Spinal cord (tissue), 10 donors: ENCODE measurements at places on chromosomes 13 and 19.
A peak's percentile ranks its signal among the peaks of the same experiment; 100 is the strongest.

DNA sequence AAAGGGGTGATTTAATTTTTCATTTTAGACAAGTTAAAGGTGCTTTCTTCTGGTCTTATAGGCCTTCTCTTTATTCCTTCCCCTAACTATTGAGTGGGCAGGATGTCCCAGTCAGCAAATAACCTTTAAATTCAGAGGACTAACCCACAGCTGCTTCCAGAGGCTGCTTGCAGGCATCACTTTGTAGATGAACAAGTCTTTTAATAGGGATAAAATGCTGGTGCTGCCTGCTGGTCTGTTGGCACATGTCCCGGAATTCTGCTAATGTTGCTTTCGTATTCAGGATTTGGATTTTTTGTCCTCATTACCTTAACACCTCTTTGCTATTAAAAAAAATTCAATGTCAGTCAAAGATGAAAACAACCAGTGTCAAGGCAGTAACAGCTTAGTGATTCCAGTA lies 132.7 kb upstream of the KL start:
- peak; percentile 91 for DNase-seq

GRCh38 chr19:19595171-19595701 lies 23.3 kb downstream of the PBX4 start:
- no peak for DNase-seq

GRCh38 chr13:40190641-40191100 lies 475.8 kb downstream of the FOXO1 start:
- DNase-seq = no peak

DNA sequence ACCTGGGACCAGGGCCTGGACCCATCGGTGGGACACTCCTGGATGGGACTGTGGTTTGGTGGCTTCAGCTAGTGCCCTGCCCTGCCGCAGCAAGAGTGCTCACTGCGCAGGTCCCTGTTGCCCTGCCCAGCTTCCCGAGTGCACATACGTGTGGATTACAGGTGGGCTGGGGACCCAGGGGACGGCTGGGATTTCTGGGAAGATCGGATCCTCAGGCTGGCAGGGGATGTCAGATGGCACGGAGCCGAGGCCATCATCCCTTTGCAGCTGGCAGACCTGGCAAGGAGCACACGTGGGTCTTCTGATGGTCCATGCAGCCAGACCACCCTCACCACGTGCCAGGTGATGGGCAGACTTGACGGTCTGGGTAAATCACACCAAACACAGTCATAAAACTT lies 69.3 kb downstream of the CHST8 start:
- no peak for DNase-seq

DNA sequence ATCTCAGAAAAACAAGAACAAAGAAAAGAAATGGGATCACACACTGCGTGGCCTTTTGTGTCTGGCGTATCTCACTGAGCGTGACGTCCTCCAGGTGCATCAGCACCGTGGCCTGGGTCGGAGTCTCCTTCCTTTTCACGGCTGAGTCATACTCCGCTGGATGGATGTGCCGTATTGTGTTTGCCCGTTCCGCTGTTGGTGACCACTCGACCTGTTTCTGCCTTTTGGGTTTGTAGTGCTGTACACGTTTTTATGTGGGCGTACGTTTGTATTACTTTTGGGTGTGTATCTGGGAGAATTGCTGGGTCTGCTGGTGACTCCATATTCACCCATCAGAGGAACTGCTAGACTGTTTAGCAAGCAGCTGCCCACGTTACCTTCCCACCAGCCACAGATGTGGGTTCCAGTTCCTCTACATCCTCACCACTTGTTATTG lies 11.4 kb downstream of the ARID3A start:
- DNase-seq = no peak

GRCh38 chr13:75145927-75146326 lies 336.0 kb downstream of the TBC1D4 start:
- DNase-seq = peak; percentile 57

- no peak for DNase-seq
Observed at GRCh38 chr19:50467566-50467965, 8.7 kb upstream of the EMC10 start.

GRCh38 chr19:2650515-2650914 lies 52.0 kb downstream of the GNG7 start:
- no peak for DNase-seq

DNA sequence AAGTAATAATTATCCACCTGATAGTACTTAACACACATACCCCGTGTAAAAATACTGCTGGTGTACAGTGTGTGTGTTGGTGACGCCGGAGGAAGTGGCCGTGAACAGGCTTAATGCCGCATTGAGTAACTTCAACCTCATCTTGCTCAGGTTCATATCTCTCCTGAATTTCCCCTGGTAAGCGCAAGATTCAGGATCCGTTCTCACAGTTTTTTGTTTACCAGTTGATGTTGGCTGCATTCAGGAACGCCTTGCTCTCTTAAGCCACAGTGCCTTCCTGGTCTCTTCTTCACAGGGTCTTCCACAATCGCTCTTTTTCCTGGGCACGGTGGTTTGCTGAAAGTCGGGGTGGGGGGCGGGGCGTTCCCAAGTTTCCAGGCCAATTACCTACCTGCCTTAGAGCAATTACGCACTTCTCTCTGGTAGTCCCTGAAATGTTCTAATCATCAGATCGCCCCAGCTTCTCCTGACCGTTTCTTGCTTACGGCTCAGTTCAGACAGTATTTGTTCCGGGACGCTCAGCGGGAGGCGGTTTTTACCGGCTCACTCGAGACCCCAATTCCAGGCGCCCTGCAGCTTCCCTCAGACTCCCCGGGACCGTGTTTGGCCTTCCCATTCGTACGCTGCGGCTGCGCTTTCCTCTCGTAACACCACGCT lies 706 bp upstream of the DNAJC3 start:
- no peak for DNase-seq

GRCh38 chr13:99522298-99522697 lies 21.0 kb downstream of the TM9SF2 start:
- no peak for DNase-seq

DNA sequence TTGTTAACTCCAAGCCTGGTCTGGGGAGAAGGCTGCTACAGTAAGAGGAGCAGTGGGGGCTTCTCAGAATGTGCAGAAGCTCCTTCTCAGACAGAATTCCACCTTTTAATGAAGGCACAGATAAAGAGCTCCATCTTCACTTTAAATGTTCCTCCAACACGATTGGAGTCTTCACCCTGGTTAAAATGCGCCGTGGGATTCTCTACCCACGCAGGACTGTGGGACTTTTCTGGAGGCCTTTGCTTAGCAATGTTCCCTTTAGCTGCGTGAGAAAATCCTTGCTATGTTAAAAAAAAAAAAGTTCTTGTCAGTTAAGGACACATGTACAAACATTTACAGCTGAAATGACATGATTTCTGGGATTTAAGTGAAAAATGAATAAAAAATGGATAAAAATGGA lies 546.3 kb downstream of the MYO16 start:
- no peak for DNase-seq

DNA sequence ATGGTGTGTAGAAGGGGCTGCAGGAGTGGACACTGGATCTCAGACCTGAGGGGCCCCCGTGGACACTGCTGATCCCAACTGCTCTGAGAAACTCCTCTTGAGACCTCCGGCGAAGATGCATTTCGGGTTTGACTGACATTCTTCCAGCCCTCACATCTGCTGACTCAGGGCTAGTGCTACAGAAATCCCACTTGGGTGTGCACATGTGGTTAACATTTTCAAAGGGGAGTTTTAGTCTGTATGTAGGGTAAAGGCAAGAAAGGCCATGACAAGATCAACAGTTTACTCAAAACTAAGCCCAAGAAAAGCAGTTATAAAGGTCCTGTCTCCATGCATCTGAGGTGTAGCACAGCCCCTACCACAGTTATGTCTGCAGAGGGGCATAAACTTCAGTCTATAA lies 31.2 kb downstream of the DLEU7 start:
- no peak for DNase-seq

GRCh38 chr19:29855741-29856500 lies 44.1 kb downstream of the CCNE1 start:
- DNase-seq = peak; percentile 76

GRCh38 chr13:94332359-94333096 lies 147.0 kb downstream of the DCT start:
- no peak for DNase-seq

DNA sequence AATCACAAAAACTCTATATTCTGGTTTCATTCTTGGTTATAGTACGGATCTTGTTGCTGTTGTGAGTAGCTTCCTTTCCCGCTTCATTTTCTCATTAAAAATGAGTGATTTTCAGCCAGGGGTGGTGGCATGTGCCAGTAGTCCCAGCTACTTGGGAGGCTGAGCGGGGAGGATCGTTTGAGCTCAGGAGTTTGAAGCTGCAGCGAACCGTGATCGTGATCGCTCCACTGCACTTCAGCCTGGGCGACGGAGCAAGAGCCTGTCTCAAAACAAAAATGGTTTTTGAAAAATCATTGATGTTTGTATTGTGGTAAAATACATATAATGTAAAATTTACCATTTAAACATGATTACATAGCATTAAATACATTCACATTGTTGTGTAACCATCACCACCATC lies 71.6 kb upstream of the TM9SF2 start:
- no peak for DNase-seq

DNA sequence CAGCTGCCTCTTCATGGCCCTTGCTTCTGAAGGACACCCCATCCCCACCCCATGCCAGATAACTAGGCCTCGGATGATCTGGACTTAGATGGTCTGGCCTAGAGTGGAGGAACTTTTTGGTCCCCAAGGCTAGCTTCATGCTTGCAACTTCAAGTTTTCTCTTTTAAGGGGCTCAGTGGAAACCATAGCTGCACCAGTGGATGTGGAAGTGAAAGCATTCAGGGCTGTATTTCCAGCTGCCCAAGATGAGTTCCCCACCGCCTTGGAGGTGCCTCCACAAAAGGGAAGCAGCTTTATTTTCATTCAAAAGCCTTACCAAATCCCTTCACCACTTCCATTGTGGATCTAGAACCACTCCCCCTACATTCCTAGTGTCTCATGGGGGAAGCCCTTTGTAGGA lies 17.6 kb upstream of the GSX1 start:
- no peak for DNase-seq

DNA sequence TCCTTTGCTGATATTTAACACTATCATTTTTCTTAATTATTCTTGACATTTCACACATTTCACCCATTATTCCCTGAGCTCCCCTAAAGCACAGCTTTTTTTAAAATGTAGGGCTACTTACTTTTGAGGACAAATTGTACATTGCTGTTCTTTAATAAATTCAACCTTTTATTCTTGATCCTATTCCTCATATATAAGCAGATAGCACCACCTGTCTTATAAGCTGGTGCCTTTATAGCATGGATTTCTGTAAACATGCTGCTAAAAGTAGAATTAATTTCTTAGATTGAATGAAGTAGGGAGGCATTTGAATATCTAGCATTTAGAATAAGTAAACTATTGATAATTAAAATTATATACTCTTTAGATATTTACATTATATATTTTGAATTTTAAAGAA lies 603.4 kb upstream of the PCDH9 start:
- no peak for DNase-seq

DNA sequence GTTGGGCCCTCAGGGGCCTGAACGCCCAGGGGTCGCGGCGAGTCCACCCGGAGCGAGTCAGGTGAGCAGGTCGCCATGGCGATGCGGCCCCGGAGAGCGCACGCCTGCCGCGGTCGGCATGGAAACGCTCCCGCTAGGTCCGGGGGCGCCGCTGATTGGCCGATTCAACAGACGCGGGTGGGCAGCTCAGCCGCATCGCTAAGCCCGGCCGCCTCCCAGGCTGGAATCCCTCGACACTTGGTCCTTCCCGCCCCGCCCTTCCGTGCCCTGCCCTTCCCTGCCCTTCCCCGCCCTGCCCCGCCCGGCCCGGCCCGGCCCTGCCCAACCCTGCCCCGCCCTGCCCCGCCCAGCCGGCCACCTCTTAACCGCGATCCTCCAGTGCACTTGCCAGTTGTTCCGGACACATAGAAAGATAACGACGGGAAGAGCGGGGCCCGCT lies at the start of gene CCNA1:
TSS of gene CCNA1 (plus strand) at position 390 of the 439 bp plus-strand sequence. CDS start 562 bp downstream, outside the sequence.
- DNase-seq = peak; percentile 94

DNA sequence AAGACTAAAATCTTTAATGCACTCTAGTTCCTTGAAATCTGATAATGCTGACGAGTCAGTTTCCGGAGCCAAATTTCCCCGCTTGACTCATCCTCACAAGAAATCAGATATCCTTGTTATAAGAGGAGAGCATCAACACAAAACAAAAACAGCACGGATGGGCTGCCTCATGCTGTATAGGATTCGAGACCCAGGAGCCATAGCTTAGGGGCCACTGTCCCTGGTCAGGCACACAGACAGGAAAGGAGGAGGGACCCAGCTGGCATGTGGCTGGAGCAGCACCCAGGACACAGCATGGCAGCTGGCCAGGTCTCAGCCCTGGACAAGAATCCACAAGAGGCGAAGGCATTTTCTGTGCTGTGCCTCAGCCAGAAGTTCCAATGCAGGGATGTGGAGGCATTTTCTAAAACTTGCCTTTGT lies 110.2 kb upstream of the SPATA13 start:
- peak; percentile 83 for DNase-seq

DNA sequence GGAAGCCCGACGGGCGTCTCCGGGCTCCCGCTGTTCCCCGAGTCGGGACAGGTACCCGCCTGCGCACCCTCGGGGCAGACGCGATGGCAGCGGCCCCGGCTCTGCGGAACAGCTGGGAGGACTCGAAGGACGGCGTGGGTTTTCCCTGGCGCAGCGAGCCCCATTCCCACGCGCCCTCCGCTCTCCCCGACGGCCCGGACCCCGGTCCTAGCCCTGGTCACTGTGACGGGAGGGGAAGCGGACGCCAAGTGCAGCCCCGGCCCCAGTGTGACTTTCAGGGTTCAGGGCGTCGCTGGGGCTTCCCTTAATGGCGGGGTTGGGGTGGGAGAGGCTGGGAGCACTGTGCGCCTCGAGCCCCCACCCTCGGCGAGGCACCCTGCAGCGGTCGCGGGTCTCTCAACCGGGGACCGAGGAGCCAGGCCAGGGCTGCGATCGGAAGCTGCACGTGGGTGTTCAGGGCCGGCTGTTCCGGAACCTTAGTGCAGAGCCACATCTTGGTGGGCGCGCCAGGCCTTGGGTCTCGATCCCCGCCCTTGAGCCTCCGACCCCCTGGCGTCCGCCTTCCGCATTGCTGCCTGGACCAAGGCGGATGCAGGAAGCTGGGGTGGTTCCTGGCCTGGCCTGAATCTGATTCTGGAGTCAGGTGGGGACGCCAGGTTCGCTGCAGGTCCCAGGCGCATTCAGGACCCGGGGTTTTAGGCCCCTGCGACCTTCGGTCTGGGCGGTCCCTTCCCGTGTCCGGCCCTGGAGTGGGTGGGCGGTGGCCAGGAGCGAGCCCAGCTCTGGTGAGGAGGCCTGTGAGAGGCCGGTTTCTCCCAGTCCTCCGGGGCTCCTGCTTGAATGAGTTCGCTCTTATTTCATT lies 3.5 kb downstream of the LGALS7B start:
- peak; percentile 23 for DNase-seq

- no peak for DNase-seq
Observed at GRCh38 chr13:105894697-105895096, 640.8 kb downstream of the EFNB2 start.

- no peak for DNase-seq
Observed at GRCh38 chr19:4108767-4109625, 14.9 kb downstream of the MAP2K2 start.
